ENCODE measurements at places on chromosomes 16 and 17.
A peak's percentile ranks its signal among the peaks of the same experiment; 100 is the strongest.

- DNase-seq: peak; percentile 82
These were observed 11.9 kb downstream of the TBX2 start for GRCh38 chr17:61411261-61412142.

- DNase-seq: no peak
These were observed 8.1 kb upstream of the C1QL1 start for GRCh38 chr17:44976206-44976605.

- no peak for DNase-seq
These were observed 6.0 kb downstream of the ADAP2 start for GRCh38 chr17:30927756-30928155.

DNA sequence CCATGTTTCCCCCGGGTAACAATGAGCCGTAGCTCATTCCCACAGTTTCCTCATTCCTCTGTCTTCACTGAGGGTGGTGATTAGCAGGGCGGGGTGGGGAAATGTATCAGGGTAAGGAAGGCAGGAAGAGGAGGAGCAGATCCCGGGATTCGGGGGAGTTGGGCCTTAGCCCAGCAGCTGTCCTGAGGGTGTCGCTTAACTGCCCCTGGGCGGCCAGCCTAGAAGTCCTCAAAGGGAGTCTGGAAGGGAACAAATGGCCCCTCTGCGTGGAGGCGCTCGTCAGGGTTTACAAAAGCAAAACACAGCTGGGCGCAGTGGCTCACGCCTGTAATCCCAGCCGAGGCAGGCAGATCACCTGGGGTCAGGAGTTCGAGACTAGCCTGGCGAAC lies 14.3 kb downstream of the MLYCD start:
- DNase-seq: no peak

DNA sequence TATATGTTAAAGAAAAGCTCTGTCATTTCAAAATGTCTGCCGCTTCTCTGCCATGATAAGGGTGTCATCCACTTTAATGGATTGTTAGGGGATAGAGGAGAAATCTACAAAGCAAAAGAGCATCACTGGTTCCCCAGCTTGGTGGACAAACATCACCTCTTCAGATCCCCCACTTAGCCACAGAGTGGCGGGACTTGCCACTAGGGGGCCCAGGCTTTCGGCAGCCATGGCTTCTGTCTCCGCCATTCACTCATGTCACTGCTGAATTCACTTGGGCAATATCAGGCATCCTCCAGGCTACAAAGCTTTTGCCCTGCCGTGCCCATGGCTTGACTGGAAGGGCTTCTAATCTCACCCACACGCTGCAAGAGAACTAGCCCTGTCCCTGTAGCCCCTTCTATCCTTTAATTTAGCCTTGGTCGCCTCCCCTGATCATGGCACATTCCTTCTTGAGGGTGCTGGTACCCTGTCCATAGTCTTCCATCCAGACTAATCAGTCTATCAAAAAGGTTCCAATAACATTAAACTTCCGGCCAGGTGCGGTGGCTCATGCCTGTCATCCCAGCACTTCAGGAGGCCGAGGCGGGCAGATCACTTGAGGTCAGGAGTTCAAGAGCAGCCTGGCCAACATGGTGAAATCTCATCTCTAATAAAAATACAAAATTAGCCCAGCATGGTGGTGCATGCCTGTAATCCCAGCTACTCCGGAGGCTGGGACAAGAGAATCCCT lies 34.7 kb downstream of the SBK1 start:
- peak; percentile 80 for DNase-seq

DNA sequence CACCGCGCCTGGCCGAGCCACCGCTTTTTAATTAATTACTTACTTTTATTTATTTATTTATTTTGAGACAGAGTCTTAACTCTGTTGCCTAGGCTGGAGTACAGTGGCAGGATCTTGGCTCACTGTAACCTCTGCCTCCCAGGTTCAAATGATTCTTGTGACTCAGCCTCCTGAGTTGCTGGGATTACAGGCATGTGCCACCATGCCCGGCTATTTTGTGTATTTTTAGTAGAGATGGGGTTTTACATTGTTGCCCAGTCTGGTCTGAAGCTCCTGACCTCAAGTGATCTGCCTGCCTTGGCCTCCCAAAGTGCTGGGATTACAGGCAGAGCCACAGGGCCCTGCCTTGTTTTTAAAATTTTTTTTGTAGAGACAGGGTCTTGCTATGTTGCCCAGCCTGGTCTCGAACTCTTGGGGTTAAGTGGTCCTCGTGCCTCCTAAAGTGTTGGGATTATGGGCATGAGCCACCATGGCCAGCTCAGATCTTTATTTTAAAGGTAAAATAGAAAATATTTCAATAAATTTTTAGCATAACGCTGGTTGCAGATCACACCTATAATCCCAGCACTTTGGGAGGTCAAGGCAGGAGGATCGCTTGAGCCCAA lies 18.3 kb upstream of the NUDT16L1 start:
- DNase-seq: no peak

GRCh38 chr17:29066606-29067005 lies 23.7 kb downstream of the PIPOX start:
- DNase-seq: no peak

- DNase-seq: no peak
These were observed at the start of gene TBX2 for GRCh38 chr17:61399131-61400065. TBX2 (plus strand) TSS chr17:61399843; CDS start chr17:61400177, 334 bp downstream.

GRCh38 chr17:70569128-70569527 lies 399.8 kb downstream of the KCNJ2 start:
- no peak for DNase-seq

GRCh38 chr17:6546069-6546718 lies 10.2 kb downstream of the PITPNM3 start:
- no peak for DNase-seq

GRCh38 chr17:79671085-79671694 lies 59.6 kb upstream of the ENPP7 start:
- DNase-seq: peak; percentile 41

- no peak for DNase-seq
These were observed 82.9 kb downstream of the AIPL1 start for GRCh38 chr17:6352016-6352415.

DNA sequence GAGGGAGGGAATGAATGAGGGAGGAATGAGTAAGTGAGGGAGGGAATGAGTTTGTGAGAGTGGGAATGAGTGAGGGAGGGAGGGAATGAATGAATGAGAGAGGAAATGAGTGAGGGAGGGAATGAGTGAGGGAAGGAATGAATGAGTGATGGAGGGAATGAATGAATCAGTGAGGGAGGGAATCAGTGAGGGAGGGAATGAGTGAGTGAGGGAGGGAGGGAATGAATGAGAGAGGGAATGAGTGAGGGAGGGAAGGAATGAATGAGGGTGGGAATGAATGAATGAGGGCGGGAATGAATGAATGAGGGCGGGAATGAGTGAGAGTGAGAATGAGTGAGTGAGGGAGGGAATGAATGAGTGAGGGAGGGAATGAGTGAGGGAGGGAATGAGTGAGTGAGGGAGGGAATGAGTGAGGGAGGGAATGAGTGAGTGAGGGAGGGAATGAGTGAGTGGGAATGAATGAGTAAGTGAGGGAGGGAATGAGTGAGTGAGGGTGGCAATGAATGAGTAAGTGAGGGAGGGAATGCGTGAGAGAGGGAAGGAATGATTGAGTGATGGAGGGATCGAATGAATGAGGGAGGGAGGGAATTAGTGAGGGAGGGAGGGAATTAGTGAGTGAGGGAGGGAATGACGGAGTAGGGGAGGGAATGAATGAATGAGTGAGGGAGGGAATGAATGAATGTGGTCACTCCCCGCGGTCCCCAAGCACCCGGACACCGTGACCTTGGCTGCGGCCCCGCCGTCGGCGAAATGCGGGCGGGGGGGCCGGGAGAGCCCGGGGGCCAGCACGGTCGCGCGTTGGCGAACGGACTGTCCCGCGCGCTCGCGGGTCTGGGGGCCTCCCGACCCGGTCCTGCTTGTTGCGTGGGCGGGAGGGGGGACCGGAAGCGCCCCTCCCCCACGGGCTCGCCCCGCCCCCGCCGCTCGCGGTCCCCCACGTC lies 1.1 kb upstream of the UBE2I start:
- DNase-seq: no peak

GRCh38 chr17:44798356-44798755 lies 31.7 kb downstream of the GJC1 start:
- no peak for DNase-seq

DNA sequence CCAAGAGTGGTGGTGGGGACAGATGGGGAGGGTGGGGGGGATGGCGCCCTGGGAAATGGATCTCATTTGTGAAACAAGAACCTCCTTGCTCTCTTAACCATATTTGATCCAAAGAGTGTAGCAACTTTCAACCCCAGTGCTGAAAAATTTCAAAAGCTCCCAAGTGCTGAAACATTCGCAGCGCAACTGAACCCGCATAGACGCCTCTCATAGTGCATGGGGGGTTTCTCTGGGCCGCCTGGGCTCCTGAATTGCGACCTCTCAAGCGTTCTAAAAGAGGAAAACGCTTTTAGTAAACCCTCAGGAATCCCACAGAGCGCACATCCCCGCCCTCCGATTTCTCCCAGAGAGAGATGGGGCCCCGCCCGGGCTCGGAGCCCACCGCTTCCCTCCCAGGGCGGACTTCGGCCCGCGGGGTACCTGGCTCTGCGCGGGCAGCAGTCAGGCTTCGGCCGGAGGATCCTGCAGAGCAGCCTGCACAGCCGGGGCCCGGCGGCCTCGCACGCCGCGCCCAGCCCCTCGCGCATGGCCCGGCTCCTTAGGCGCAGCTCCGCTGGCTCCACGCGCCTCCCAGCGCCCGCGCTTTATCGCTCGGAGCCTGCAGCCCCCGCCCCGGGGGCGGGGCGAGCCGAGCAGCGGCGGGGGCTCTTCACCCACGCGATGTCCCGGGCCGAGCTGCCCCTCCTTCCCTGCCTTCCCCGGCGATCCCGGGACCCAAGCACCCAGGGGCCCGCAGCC lies 7.0 kb downstream of the NOS2 start:
- DNase-seq: no peak

DNA sequence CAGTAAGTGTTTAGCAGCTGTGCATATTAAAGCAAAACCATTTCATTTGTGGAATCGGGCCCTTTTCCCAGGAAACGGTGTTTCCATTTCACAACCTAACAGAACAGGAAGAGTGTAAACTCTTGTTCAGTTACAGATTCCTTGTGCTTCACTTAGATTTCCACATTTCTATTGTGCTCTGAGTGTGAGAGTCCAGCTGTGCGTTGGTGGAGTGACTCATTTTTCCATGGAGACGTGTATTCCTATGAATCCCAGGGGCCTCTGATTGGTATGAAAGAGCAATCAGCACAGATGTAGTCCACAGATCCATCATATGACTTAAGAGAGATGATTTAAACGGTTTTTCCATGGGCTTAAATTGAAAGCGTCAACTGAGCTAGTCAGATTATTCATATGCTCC lies 13.3 kb upstream of the CAVIN1 start:
- DNase-seq: peak; percentile 76

DNA sequence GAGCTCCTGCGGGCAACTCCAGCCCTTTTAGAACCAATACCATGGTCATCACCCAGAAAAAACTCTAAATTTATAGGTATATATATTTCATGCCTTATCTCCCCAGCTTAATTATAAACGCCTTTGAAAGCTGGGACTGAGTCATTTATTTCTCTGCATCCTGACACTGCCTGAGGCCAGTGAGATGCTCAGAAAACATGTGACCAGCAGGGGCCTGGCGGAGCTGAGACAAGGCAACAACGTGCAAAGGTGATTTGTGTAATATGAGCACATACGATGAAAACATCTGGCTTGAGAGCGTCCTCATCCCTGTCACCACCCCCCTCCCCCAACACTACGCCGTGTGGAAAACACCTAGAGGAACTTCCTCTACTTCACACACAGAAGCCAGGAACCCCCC lies 22.7 kb downstream of the NXN start:
- no peak for DNase-seq

- no peak for DNase-seq
These were observed 9.8 kb downstream of the GEMIN4 start for GRCh38 chr17:742147-742793.

DNA sequence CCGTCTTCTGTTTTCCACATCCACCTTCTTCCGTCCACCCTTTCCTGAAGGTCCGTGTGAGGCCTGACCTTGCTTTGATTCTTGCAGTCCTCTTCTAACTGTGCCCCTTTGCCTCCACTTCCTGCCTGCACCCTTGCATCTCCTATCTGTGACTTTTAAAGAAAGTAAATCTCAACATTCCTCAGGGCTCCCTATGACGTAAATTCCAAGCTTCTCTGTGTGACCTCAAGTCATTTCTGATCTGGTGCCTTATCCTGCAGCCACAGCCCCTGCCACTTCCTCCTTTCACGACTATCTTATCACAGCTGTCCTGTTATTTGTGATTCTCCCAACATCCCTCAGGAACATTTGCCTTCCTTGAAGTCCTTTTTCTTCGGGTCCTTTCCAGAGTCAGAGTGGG lies 520.5 kb downstream of the CDH13 start:
- DNase-seq: no peak

DNA sequence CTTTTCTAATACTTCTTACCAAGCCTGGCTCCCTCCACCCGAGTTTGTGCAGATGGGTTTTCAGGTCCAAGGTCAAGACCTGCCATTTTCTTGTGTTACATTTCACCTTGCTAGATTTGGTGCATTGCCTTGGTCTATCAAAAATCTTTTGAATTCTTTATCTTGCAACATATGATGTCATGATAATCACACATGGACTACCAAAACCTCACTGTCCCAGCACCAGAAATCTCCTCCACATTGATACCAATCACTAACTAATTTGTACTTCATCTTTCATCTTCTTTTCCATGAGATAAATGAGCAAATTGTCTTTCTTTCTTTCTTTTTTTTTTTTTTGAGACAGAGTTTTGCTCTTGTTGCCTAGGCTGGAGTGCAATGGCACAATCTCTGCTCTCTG lies 33.0 kb upstream of the ZFHX3 start:
- no peak for DNase-seq

GRCh38 chr17:8944748-8945147 lies 20.8 kb downstream of the PIK3R5 start:
- peak; percentile 19 for DNase-seq

DNA sequence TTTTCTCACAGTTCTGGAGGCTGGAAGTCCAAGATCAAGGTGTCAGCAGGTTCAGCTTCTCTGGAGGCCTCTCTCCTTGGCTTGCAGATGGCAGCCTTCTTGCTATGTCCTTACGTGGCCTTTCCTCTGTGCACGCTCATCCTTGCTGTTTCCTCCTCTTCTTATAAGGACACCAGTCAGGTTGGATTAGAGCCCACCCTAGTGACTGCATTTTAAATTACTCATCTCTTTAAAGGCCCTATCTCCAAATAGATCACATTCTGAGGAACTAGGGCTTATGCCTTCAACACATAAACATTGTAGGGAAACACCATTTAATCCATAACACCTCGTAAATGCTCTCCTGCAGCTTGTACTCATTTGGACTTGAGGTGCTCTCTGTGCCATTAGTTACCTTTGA lies 36.3 kb downstream of the DHRS7C start:
- DNase-seq: no peak

- DNase-seq: no peak
These were observed 6.6 kb downstream of the CYGB start for GRCh38 chr17:76530811-76531485.

DNA sequence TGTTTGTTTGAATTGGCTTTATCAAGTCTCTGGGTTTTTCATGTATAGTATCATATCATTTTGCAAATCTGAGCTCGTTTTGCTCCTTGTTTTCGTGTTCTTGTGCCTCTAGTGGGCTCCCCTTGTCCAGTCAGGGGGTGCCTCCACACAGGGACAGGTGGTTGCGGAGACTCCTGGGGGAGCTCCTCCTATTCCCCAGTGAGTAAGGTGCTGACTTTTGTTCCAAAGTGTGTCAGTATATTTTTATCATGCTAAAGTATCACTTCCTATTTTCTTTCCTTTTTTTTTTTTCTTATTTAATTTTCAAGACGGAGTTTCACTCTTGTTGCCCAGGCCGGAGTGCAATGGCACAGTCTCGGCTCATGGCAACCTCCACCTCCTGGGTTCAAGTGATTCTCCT lies 30.3 kb upstream of the IL17C start:
- no peak for DNase-seq

Measured in suprapubic skin (tissue), 4 donors.